ENCODE measurements at places on chromosomes 12 and 14. TPM values are rescaled to one million over a fixed set of nuclear protein-coding genes. Genes with fewer than 3 reads are reported as not detected.

The NT5DC3 gene
- total RNA-seq = 5.2 TPM

The RERG gene
- total RNA-seq = not detected

The RNU6-8 gene
- total RNA-seq = not detected

The GALNT6 gene
- 9.4 TPM for total RNA-seq

The IL23A gene
- not detected for total RNA-seq

The OASL gene
- total RNA-seq = 0.54 TPM

The BDKRB2 gene
- total RNA-seq = 14.4 TPM

Measured in GM23248 (cell line).